ENCODE measurements at places on chromosomes 6 and 20. TPM values are rescaled to one million over a fixed set of nuclear protein-coding genes. Genes with fewer than 3 reads are reported as not detected.

DNA sequence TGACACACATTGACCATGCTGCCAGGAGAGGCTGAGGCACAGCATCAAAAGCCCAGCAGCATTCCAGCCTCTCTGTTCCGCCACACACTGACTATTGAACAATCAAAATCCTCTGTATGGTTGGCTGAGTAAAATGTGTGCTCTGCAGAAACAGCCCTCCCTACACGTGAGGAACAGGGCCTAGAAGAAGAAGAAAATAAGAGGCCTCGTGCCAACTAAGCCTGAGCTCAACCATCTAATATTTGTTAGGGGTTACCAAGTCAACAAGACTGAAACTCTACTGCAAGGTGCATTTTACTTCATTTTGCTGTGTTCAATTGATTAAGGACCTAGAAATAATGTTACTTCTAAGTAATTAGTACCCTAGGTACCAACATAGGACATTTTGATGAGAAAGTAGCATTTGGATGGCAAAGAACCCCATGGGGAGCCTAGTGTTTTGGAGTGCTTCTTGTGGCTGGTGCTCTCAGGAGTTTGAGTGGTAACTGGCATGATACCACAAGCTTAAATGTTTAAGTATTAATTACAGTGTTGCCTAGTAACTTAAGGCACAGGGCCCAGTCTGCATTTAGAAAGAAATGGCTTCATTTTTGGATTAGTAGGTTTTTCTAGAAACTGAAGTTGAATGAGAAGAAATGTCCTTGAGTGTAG is 146.6 kb upstream of the PLN start:
- no peak for DNase-seq

- DNase-seq: no peak
Observed at GRCh38 chr6:133815313-133815712, 73.6 kb upstream of the TCF21 start.

- no peak for DNase-seq
Observed at GRCh38 chr6:165804331-165805066, 141.5 kb upstream of the PDE10A start.

DNA sequence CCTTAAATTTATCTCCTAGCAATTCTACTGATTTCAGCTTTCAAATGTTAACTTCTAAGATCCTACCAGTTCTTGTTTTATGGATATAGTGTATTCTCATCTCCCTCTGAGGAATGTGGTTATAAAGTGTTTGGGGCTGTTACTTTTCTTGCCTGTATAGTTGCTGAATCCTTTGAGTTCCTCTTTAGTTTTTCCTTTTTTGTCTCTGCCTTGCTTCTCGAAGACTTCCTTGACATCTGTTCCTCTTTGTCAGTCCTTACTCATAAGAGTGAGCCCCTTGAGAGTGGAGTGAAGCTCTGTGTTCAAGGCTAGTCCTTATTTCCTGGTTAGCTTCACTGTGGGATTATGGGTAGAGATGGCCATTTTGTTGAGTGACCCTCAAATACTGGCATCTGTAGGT is 84.6 kb downstream of the ELOVL4 start:
- no peak for DNase-seq

DNA sequence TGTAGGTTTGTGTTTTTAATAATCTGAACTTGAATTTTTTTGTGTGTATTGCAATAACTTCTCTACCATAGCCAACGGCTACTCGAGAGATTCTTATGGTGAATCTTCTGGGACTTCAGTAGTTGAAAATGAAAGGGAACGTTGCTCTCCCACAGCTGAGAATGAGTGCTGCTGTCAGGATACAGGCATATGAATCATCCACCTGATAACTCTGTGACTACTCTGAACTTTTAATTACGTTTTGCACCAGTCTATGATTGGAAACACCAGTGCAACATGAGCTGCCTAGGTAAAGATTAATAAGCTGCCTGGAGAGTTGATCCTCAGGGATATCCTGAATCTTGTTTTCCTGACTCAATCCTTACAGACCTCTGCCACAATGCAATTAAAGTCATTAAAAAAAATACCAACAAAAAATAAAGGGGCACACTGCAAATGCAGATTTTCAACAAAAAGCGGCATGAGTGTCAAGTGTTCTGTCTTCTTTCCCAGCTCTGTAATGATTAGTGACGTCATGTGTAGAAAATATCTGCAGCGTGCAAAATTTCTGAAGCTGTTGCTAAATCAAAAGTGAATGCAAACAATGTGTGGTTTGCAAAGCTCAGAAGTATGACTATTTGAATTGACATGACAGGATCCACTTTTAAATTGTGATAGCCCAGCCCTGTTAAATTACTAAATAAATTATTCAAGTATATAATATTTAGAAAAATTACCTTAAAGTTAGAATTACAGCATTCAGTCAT is 432.2 kb downstream of the HTR1B start:
- DNase-seq: no peak

- DNase-seq: no peak
Observed at GRCh38 chr20:50678169-50678898, 13.0 kb downstream of the RIPOR3 start.

DNA sequence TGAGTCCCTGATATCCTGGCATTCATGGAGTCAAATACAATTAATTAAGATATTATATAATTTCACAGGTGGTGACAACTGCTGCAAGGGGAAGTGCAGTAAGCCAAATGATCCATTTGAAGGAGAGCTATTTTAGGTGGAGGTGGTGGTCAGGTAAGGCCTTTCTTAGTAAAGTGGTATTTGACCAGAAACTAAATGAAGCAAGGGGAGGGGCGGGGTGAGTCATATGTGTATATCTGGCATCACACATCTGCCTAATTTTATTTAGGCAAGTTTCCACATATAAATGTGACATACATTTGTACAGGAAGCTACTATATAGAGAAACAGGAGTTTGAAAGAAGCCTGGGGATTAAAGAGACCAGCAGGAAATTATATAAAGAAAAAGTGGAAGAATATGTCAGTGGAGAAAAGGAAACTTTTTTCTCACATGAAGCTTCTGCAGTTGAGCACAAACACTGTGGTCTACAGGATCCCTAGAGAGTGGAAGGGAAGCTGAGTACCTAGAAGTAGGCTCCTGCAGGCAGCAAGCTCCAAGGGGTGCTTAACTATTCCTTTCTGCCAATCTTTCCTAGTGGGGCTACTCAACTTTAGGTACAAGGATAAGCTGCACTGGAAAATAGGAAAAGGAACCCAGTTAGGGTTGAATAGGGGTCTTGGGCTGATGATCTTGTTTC is 99.6 kb downstream of the OGFRL1 start:
- DNase-seq: no peak

- DNase-seq: no peak
Observed at GRCh38 chr6:31622684-31623091, 2.2 kb downstream of the PRRC2A start.

GRCh38 chr6:53752440-53752839 is 42.4 kb upstream of the LRRC1 start:
- DNase-seq: no peak

DNA sequence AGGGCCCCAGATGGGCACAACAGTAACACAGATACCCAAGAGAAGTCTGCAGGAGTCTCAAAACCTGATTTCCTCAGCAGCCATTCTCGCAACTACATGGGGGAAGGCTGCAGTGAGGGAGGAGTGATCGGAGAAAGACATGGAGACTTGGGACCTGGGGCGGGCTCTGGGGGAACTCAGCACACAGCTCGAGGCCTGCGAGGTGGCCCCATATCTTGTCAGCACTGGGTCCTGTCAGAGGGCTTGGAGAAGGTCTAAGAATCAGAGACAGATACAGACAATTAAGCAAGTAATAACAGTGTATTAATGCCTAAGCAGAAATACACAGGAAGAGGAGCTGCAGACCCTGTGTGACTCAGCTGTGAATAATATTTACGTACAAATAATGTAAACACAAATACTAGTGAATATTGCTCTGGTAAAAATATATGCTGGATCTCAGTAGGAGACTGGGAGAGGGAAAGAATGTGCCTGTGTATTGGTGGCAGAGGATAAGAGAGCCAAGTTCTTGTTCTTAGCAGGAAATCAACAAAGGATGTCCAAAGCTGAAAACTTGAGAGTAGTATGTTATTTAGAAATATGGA is 336.2 kb downstream of the ZFAND3 start:
- no peak for DNase-seq

DNA sequence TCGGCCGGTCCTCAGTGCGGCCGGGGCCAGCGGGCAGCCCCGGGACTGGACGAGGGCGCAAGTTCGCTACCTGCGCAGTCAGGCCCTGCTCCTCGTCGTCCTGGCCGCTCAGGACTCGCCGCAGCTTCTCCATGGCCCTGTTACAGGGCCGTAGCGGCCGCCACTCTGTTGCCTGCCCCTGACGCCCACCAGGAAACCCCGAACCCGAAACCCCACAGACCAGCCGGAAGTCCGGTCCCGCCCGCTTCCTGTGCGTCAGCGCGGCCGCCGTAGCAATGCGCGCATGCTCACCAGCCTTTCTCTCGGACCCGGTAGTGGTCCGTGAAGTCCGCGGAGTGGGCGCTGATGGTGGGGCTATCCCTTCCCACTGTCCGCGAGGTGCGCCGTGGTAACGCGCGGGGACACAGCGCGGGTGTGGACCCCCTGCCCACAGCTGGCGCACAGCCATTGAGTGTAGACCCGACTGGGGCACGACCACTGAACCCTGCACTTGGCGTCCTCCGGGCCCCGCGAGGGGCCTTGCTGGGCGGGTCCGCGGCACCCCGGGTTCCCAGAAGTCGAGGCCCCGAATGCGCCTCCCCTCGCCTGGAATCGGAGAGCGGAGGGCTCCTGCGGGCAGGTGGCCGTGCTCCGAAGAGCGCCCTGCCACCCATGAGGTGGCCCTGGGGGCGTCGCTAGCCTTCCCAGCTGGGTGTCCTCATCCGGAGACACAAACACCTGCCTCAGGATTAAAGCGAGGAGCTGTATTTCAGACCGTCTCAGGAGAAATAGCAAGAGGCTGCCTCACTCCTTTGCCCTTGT is at the start of gene SFT2D1:
SFT2D1 (minus strand) TSS at position 197 of the 801 bp plus-strand sequence; CDS start at position 133, 64 bp downstream.
- peak; percentile 89 for DNase-seq

WFDC13 gene
- polyA plus RNA-seq: not detected

CRISP3 gene
- polyA plus RNA-seq: not detected

OR12D2 gene
- polyA plus RNA-seq: not detected

ACOT13 gene
- 3.6 TPM for polyA plus RNA-seq

C20orf144 gene
- 0.27 TPM for polyA plus RNA-seq

PRSS35 gene
- polyA plus RNA-seq: not detected

SCGN gene
- not detected for polyA plus RNA-seq

GSTA5 gene
- polyA plus RNA-seq: not detected
